Stimulated activated CD4-positive, alpha-beta T cell treated with anti-CD3 and anti-CD28 coated beads, Interleukin-15, amount 100 ng/mL, for 48 hours (primary cell): ENCODE measurements at places on chromosomes 1 and 21.

DNA sequence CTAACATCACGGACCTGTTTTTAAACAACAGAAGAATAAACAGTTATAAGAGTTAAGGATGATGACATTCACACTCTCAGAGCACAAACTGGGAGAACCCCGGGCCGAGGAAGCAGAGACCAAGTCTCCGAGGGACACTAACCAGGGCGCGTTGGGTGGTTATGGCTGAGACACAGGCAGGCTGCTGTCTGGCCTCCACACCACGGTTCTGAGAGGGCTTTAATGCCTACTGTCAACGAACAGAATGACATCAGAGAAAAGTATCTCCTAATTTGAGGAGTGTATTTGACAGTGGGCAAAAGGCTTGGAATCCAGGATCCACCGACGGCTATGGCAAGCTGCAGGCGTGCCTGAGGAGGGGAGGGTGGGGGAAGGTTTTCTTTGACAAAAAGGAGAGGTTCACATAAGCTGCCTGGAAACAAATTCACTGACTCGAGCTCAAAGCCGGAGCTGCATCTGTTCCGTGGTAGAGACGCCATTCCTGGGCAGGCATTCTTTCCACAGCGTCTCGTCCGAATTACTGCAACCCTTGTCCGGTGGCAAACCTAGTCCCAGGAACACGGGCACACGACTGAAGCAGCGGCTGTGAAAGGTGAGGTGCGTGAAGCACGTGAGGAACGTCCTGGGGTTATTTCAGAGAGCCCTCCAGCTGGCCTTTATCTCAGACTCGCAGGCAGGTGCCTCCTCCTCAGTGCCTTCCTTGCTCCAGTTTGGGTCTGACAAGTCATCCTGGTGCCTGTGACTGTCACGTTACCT is 9.4 kb downstream of the POFUT2 start:
- DNase-seq: no peak

GRCh38 chr1:30405631-30406212 is 317.7 kb downstream of the MATN1 start:
- no peak for DNase-seq

- DNase-seq: no peak
Observed at GRCh38 chr1:173536223-173536622, 59.1 kb downstream of the PRDX6 start.

DNA sequence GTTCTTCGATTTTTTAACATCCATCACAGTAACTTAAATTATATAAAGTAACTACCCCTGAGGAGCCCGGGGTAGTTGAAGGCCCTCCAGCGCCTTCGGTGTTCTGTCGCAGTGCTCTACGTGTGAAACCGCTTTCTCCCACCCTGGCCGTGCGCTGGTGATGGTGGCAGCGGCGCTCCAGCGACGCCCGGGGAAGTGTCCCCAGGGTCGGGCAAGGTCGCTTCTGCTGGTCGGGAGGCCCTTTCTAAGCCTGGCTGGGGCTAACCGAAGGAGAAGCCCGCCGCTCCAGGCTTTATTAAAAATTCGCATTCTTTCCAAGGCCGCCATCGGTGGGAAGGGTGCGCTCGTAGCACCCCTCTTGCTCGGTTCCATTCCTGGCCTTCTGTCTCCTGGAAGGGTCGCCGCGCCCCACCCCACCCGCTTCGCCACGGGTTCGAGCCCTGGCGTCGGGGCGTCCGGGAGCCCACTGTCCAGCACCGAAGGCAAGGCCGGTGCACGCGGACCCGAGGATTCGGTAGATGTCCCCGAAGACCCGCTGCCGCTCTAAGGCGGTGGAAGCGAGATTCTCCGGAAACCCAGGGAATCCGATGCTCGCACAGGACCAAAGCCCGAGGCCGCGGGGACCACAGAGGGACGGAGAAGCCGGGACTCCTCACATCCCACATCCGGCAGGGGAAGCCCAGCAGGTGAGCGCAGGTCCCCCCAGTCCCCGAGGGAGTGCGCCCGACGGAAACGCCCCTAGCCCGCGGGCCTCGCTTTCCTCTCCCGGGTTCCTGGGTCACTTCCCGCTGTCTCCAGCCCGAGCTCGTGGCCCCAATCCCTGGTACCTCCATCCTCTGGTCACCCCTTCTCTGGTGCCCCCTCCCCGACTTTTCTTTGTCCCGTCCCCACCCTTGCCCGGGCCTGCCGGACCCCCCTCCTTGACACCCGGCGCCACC is 685 bp upstream of the RIPPLY3 start:
- DNase-seq: no peak

DNA sequence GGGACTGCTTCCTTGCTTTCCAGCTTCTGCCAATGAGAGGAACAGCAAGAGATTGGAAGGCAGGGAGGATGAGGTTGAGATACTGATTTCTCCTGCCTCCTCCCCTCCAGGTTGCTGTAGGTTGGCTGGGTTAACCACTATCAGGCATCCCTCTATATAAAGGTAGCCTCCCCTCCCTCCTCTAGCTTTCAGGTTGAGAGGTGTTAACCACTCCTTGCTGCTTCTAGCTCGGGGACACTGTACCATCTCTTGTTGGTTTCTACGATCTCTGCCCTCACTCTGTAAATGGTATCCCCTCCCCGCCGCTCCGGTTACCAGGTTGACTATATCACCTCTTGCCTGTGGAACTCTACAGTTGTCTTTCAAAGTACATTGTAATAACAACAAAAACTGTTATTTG is 16.7 kb downstream of the LPAR3 start:
- no peak for DNase-seq

GRCh38 chr1:55275941-55276341 is 60.8 kb upstream of the USP24 start:
- DNase-seq: no peak

- DNase-seq: no peak
Observed at GRCh38 chr1:193462629-193463320, 276.4 kb upstream of the B3GALT2 start.
